Spinal cord (tissue), 10 donors: ENCODE measurements at places on chromosomes 1 and 21. TPM values are rescaled to one million over a fixed set of nuclear protein-coding genes. Genes with fewer than 3 reads are reported as not detected.

Gene MMP23B
- 5.9 TPM for total RNA-seq

Gene SDHC
- total RNA-seq, result 49.0 TPM

Gene NBPF12
- total RNA-seq, result 21.9 TPM

Gene UBL4B
- total RNA-seq, result 0.50 TPM

Gene CCDC190
- total RNA-seq, result 0.20 TPM
